T-helper 17 cell (primary cell): ENCODE measurements at places on chromosomes 2 and 18.

- no peak for DNase-seq
- no peak overlapping the region for H3K27ac ChIP-seq
- H3K4me1 ChIP-seq, result peaks cover 5% of the 10 kb centered on the region
- no peaks in the 10 kb centered on the region for H3K27me3 ChIP-seq
- no peaks in the 10 kb centered on the region for H3K36me3 ChIP-seq
- H3K4me3 ChIP-seq, result no peak overlapping the region
Observed at GRCh38 chr2:47031909-47032668, 116.5 kb upstream of the MCFD2 start.

- H3K4me1 ChIP-seq, result no peaks in the 10 kb centered on the region
- DNase-seq, result no peak
- peaks cover 20% of the 10 kb centered on the region for H3K27me3 ChIP-seq
- H3K4me3 ChIP-seq, result no peak overlapping the region
- no peak overlapping the region for H3K27ac ChIP-seq
- H3K36me3 ChIP-seq, result no peaks in the 10 kb centered on the region
Observed at GRCh38 chr2:173681881-173682650, 283.1 kb downstream of the SP3 start.

DNA sequence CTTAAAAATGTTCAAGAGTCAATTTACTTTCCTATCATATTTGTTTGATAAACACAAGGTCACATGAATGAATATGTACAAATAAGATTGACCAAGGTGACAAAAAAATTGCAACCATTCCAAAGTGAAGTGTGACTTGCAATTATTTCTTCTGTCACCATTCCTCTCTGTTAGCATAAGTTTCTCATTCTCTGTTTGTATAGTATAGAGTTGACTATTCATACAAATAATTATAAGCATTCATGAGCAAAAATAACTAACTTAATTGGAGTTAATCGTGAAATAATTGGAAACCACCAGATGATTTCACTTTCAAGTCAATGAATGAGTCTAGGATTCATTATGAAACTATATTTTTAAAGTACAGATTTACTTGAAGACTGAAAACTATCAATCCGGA is 42.1 kb downstream of the PGAP1 start:
- no peak overlapping the region for H3K4me3 ChIP-seq
- DNase-seq, result no peak
- peaks cover 8% of the 10 kb centered on the region for H3K36me3 ChIP-seq

- no peaks in the 10 kb centered on the region for H3K4me1 ChIP-seq
- DNase-seq, result no peak
- H3K27ac ChIP-seq, result no peak overlapping the region
- H3K27me3 ChIP-seq, result no peaks in the 10 kb centered on the region
- no peaks in the 10 kb centered on the region for H3K36me3 ChIP-seq
Observed at GRCh38 chr18:31399306-31400032, 22.9 kb downstream of the DSG4 start.

DNA sequence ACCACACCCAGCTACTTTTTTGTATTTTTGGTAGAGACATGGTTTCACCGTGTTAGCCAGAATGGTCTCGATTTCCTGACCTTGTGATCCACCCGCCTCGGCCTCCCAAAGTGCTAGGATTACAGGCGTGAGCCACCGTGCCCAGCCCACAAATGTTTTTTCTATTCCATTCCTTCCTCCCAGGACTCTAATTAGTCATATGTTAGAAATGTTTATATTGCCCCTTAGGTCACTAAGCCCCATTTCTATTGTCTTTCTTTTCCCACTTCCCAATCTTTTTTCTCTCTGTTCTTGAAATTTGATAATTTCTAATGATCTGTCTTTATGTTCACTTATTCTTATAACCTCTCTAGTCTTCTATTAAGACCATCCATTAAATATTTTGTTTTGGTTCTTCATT is 31.3 kb upstream of the CDCA7 start:
- H3K27me3 ChIP-seq, result no peaks in the 10 kb centered on the region
- no peaks in the 10 kb centered on the region for H3K4me1 ChIP-seq
- no peak overlapping the region for H3K27ac ChIP-seq
- DNase-seq, result no peak
- no peak overlapping the region for H3K4me3 ChIP-seq
- no peaks in the 10 kb centered on the region for H3K36me3 ChIP-seq

DNA sequence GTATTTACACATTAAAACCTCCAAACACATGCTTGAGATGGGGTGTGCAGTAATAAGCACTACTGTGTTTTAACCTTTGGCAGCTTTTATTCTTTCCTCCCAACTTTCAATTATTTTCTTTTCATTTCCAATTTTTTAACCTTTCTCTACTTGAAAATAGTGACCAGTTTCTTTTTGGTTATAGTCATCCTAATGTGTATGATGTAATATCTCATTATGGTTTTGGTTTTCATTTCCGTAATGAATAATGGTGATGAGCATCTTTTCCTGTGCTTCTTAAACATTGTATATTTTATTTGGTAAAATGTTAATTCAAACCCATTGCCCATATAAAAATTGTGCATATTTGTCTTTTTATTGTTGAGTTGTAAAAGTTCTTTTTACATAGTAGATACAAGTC is 103.5 kb downstream of the BMPR2 start:
- no peak for DNase-seq
- H3K4me3 ChIP-seq, result no peak overlapping the region
- no peak overlapping the region for H3K27ac ChIP-seq
- no peaks in the 10 kb centered on the region for H3K27me3 ChIP-seq
- peaks cover 5% of the 10 kb centered on the region for H3K4me1 ChIP-seq

DNA sequence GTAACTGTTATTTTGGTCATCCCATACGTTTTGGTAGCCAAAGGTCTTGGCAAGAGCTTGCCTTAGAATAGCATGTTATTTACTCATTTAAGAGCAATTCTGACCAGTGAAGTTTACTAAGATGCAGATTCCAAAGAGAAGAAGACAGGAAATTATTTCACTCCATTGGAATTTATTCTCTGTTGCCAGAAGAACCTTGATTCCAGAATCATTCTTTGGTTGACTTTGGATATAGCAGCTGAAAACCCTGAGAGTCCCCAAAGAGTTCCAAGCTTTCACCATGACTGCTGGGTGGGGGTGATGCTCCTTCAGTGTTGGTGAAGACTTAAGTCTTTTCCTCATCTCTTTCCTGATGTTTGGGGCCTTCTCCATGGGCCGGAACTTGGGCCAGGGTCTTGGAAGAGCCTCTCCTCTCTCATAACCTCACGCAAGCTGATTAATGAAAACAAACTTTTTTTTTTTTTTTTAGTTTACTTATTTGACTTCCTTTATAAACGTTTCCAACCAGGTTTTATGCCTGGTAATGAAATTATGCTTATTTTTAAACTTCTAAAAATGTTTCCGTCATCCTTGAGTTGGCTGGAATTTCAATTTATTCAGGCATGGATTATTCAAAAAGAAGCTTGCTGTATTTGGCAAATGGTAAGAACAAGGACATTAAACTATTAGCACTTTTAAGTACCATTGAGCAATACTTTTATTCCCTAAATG is 192.0 kb downstream of the MTX2 start:
- DNase-seq, result no peak
- no peaks in the 10 kb centered on the region for H3K4me1 ChIP-seq
- no peak overlapping the region for H3K27ac ChIP-seq
- peaks cover 2% of the 10 kb centered on the region for H3K36me3 ChIP-seq
- H3K27me3 ChIP-seq, result peaks cover 76% of the 10 kb centered on the region
- no peak overlapping the region for H3K4me3 ChIP-seq

GRCh38 chr2:26318950-26319349 is 27.0 kb upstream of the SELENOI start:
- no peaks in the 10 kb centered on the region for H3K36me3 ChIP-seq
- H3K27ac ChIP-seq, result no peak overlapping the region
- H3K4me3 ChIP-seq, result no peak overlapping the region
- no peaks in the 10 kb centered on the region for H3K27me3 ChIP-seq

DNA sequence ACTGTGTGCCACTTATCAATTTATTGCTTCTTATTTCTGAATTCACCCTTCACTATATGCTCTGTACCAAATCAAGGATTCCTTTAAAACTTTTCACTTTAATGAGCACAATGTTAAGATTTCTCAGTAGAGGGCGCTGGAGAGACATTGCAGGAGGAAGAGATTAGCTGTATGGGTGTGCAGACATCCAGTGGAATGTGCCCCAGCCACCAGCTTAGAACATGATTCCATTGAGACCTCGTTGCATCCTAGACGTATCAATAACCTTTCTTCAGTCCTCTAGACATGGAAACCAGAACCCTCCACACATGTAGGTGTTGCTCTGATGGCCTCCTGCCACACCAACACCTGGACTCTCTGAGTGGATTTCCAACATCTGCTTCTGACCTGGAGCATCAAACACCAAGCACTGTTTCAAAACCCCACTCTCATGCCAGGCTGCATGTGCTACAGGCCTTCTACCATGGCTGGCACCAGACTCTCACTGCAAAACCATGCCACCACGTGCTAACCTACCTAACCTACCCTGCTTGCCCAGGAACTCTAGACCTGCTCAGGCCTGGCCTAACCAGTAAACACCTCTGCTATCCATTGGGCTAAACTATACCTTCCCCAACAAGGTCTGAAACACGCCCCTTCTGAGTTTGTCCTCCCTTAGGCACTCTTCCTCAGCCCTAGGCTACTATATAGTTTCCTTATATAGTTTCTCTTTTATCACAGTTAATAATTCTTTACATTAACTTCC is 633.2 kb upstream of the PKDCC start:
- no peak overlapping the region for H3K4me3 ChIP-seq
- no peak for DNase-seq
- no peaks in the 10 kb centered on the region for H3K4me1 ChIP-seq
- H3K36me3 ChIP-seq, result no peaks in the 10 kb centered on the region

DNA sequence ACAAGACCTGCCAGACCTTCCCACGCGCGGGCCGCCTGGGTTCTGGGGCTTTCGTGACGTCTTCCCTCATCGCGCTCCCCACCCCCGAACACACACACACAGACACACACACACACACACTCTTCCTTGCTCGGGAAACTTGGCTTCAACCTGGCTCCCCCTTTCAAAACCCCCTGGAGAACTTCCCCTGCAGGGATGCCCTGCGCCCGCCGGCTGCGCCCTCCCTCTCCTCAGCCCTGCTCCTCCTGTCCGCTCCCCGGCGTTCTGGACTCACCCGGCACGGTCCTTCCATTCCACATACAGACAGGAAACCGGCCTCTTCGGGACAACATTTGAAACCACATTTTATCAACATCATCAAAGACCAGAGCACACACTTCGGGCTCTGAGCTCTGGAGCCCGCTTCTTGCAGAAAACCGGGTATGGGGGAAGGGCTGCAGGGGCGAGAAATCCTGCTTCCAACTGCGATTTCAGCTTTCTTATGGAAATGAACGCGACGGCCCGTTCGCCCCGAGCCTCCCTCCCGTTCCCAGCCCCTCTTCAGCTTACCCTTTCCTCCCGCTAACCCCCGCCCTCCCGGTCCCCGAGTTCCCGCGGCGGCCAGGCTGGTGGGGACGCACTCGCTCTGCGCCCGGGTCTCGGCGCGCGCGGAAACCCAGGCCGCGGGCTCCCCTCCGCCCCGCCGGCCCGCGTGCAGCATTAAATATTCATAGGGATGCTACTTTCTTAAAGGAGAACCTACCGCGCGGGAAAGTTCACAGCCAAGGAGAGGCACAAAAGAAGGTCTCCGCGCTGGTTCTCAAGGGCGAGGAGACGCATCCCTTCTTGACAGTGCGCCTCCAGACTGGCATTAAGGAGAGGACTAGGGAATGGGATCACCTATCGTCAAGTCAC is 18.3 kb downstream of the POU3F3 start:
- H3K4me1 ChIP-seq, result peaks cover 4% of the 10 kb centered on the region
- H3K27me3 ChIP-seq, result peaks cover 65% of the 10 kb centered on the region
- H3K27ac ChIP-seq, result no peak overlapping the region
- peaks cover 3% of the 10 kb centered on the region for H3K36me3 ChIP-seq

- H3K4me3 ChIP-seq, result no peak overlapping the region
- H3K27me3 ChIP-seq, result peaks cover 64% of the 10 kb centered on the region
- no peak for DNase-seq
- no peak overlapping the region for H3K27ac ChIP-seq
- peaks cover 2% of the 10 kb centered on the region for H3K36me3 ChIP-seq
- peaks cover 4% of the 10 kb centered on the region for H3K4me1 ChIP-seq
Observed at GRCh38 chr18:9000733-9001132, 101.8 kb upstream of the NDUFV2 start.

GRCh38 chr18:34978953-34979608 is 62.1 kb upstream of the MAPRE2 start:
- H3K36me3 ChIP-seq, result no peaks in the 10 kb centered on the region
- H3K4me3 ChIP-seq, result peak overlapping the region; percentile 92
- peak overlapping the region; percentile 21 for H3K27ac ChIP-seq

DNA sequence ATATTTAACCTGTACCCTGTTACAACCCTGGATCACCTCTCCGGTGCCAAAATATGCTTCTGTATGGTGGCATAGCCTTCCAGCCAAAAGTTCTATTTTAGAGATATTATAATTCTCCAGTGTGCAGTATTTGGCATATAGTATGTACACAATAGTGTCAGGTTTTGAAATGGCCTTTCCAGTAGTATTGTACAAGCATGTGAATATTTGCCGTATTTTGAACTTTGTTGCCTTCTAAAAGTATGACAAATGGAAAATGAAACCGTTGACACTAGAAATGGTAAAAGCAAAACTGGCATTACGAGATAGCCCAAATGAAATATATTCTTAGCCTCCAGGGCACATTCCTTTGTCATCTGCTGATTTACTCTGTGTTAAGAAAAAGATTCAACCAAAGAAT is 431.2 kb downstream of the LRP1B start:
- H3K36me3 ChIP-seq, result no peaks in the 10 kb centered on the region
- no peak overlapping the region for H3K4me3 ChIP-seq
- no peaks in the 10 kb centered on the region for H3K4me1 ChIP-seq
- DNase-seq, result no peak

- H3K36me3 ChIP-seq, result no peaks in the 10 kb centered on the region
- no peaks in the 10 kb centered on the region for H3K27me3 ChIP-seq
- no peak overlapping the region for H3K27ac ChIP-seq
- DNase-seq, result no peak
- peaks cover 7% of the 10 kb centered on the region for H3K4me1 ChIP-seq
- no peak overlapping the region for H3K4me3 ChIP-seq
Observed at GRCh38 chr2:25198576-25198975, 30.2 kb upstream of the POMC start.

DNA sequence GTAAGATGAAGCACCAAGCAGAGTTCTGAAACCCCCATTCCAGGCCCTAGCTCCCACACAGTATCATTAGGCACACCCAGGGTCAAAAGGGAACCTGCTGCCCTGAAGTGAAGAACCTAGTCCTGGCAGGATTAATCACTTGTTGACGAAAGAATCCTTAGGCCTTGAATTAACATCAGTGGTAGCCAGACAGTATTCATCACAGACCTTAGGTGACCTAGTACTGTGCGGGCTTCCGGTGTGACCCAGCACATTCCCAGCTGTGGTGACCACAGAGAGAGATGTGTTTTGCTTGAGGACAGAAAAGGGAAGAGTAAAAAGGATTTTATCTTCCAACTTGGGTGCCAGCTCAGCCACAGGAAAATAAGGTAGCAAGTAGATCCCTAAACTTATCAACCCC is 1071.4 kb upstream of the FAM98A start:
- H3K27ac ChIP-seq, result no peak overlapping the region
- no peaks in the 10 kb centered on the region for H3K4me1 ChIP-seq
- no peak overlapping the region for H3K4me3 ChIP-seq
- no peaks in the 10 kb centered on the region for H3K27me3 ChIP-seq
- no peaks in the 10 kb centered on the region for H3K36me3 ChIP-seq
- DNase-seq, result no peak
